ENCODE measurements at places on chromosomes 6 and 20. TPM values are rescaled to one million over a fixed set of nuclear protein-coding genes. Genes with fewer than 3 reads are reported as not detected.

The FAM209B gene
- not detected for total RNA-seq

The RALGAPB gene
- 10.7 TPM for total RNA-seq

The SIRPB1 gene
- 0.16 TPM for total RNA-seq

The LPA gene
- total RNA-seq, result not detected

The RIN2 gene
- total RNA-seq, result 65.7 TPM

The HLA-DMA gene
- total RNA-seq, result 3.4 TPM

The KHDC1 gene
- total RNA-seq, result 4.2 TPM

The LTA gene
- not detected for total RNA-seq

The DEFB128 gene
- not detected for total RNA-seq

The ATP6V1G2 gene
- 2.1 TPM for total RNA-seq

The KCNB1 gene
- 0.02 TPM for total RNA-seq

The SPATS1 gene
- not detected for total RNA-seq

The CDSN gene
- total RNA-seq, result not detected

The TMEM200A gene
- 23.2 TPM for total RNA-seq

The HCK gene
- total RNA-seq, result not detected

The BHLHE23 gene
- not detected for total RNA-seq

The SAMD10 gene
- total RNA-seq, result 3.6 TPM

The FHL5 gene
- not detected for total RNA-seq

The SPDEF gene
- 0.07 TPM for total RNA-seq

The SLC12A5 gene
- total RNA-seq, result 1.3 TPM

The LY6G6D gene
- total RNA-seq, result not detected

The CRISP3 gene
- total RNA-seq, result not detected

The TMC2 gene
- total RNA-seq, result not detected

The MCHR2 gene
- not detected for total RNA-seq

The MUC21 gene
- not detected for total RNA-seq

The LGSN gene
- not detected for total RNA-seq

The DCDC2 gene
- total RNA-seq, result not detected

The OXT gene
- total RNA-seq, result not detected
